CD4-positive, alpha-beta T cell treated with Interleukin-15 for 1 hour (primary cell): ENCODE measurements at places on chromosomes 1 and 21.

DNA sequence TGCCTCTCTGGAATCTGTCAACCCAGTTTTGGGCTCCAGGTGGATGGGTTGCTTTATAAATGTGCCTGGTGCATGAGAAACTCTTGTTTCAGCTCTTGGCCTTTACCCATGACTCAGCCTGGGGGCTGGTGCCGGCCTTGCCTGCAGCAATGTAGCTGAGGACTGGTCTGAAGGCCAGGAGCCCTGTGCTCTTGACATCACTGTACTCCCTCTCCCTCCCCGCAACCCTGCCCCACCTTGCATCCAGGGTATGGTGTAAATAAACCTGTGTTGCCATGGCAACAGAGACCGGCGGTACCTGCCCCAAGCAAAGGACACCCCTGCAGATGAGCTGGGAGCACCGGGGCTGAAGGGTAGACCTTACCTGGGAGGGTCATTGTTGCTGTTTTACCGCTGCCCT, 13.3 kb downstream of the FAM151A start:
- DNase-seq: no peak

- DNase-seq: no peak
Measured at GRCh38 chr1:185565302-185565701, 168.9 kb upstream of the HMCN1 start.

GRCh38 chr21:27804515-27804914, 837.6 kb upstream of the ADAMTS5 start:
- DNase-seq: no peak

GRCh38 chr1:172429331-172430127, 9.0 kb downstream of the C1orf105 start:
- no peak for DNase-seq
